ENCODE measurements at places on chromosomes 5 and 9.
A peak's percentile ranks its signal among the peaks of the same experiment; 100 is the strongest.

GRCh38 chr5:149464796-149465489 lies 85.9 kb upstream of the IL17B start:
- DNase-seq = peak; percentile 63

DNA sequence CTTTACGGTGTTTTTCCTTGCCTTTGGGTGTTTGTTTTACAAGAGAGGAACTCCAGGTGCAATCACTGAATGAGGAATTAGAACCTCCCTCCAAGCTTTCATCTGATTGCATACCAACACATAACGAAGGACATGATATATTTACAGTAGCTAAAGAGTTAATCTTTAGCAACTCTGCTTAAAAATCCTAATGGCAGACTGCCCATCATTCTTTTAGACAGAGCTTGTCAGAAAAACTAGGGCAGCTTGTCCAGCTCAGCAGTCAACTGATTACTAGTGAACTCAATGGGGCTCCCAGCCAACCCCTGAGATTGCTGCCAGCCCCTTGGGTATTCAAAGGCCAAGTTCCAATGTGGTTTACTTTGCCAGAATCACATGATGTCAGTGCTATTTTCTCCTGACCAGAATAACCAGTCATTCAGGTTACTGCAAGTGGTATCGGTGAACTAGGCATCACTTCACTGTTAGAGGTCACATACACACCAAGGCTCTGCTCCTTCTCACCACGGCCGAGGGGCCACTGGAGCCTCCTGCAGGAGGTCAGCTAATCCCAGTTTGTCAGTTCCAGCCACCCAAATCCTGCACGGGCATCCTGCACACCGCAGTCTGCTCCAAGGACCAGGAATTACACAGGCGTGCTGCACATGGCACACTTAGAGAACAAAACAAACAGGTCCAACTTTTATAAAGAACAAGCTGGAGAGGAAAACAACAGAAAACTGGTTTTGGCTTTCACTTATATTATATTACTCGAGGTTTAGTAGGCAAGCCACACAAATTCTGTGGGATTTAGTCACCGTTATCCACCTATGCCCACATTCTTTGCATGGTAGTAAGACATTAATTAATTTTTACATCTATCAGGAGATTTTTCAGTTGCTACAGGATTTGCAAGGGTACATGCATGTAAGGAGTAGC lies 62.5 kb downstream of the NFIB start:
- peak; percentile 84 for DNase-seq

GRCh38 chr5:178595150-178595549 lies 5.0 kb upstream of the COL23A1 start:
- no peak for DNase-seq

DNA sequence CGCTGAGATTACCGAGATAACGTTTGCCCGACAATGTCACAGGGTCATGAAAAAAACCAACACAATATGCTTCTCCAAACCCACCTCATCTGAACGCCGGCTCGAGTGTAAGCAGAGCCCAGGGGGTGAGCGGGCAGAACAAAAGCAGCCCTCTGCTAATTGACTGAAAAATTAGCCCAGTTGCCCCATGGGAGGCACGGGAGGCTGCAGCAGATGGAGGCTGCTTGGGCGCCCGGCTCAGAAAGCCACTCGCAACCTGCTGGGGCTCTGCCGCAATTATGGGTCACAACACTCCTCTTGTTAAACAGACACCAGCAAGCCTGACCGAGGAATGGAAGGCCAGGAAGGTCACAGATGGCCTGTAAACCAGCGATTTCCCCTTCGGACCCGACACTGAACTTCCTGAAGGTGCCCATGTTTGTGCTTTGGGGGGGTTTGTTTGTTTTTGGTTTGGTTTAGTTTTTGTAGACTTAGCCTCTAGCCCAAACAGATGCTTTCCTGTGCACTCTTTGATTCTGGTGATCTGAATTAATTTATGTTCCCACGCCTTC lies 104.6 kb upstream of the IRX1 start:
- DNase-seq = no peak

- DNase-seq = peak; percentile 36
These were observed 1092.6 kb upstream of the CDH6 start for GRCh38 chr5:30100929-30101328.

- no peak for DNase-seq
These were observed 141.7 kb downstream of the BARX1 start for GRCh38 chr9:93813221-93814076.

GRCh38 chr9:20728493-20729220 lies 44.6 kb downstream of the FOCAD start:
- peak; percentile 79 for DNase-seq

GRCh38 chr5:31186672-31187267 lies 6.7 kb upstream of the CDH6 start:
- DNase-seq = peak; percentile 73

GRCh38 chr9:34446468-34446891 lies 11.9 kb downstream of the FAM219A start:
- peak; percentile 56 for DNase-seq

DNA sequence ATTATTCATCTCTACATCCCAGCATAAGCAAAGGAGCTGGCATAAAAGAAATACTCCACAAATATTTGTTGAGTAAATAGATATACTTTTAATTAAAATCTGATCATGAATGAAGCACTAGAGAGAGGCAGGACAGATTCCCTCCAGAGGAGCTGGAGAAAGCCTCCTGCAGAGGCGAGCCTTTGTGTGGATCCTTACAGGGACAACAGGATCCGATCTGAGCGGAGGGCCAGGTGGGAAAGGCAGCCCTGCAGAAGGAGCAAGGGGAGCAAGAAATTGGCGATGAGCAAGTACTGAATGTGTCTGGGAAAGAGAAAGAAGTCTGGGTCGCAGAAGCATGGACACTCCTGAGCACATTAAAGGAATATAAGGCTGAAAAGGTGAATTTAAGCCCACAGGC lies 69.4 kb downstream of the EBF1 start:
- no peak for DNase-seq

DNA sequence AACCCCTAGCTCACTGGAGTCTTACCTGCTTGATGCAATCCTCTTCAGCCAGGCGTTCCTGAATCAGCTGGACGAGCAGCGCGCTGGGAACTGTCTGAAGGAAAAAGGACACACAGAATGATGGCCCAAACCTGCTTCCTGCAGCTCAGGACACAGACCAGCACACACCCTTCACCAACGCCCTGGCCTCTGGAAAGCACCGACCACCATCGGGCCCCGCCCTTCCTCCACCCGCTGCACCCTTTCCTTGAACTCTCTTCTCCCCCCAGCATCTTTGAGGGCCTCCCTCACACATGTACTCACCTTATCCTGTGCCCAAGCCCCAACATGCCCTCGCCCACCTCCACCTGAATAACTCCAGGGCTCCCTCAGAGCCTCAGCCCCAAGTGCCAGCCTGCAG lies 23.3 kb downstream of the AK8 start:
- no peak for DNase-seq

DNA sequence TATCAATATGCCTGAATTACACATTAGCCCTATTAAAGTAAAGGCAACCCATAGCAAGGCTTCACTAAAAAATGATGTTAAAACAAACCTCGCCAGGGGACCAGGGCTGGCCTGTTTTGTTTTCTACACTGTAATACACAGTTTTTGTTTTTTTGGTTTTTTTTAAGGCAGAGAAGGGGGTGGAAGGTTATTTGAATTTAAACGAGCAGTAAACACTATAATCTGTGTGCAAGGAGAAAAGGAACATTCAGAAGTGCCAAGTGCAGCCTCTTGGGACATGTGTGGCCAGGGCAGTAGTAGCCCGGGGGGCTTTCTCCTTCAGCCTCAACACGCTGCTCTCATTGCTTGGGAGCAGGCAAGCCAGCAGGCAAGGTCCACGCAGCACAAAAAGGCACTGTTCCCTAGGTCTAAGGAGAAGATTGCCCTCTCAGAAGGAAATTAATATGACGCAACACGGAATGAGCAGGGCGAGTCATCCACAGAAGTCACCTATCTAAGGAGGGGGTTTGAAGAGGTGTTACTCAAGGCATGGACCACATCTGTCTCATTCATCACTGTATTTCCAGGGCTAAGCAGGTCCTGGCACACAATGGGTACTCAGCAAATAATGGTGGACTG lies 16.2 kb downstream of the SIL1 start:
- peak; percentile 46 for DNase-seq

- no peak for DNase-seq
These were observed 3.5 kb upstream of the PRDM12 start for GRCh38 chr9:130660683-130661450.

DNA sequence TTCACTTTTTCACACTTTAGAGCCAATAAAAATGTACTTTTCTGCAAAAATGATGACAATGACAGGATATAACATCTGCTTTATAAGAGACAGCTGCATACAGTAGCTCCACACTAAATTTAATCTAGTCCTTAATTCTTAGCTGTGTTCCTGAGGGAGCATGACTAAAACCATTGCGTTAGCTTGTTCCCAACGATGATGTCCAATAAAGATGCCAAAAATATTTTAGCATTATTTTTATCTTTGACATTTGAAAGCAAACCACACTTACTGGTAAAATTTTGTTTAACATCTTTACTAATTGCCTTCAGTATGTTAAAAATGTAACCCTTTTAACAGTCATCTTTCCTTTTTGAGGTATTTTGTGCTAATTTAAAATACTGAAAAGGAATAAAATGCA lies 382.7 kb downstream of the CHSY3 start:
- no peak for DNase-seq

DNA sequence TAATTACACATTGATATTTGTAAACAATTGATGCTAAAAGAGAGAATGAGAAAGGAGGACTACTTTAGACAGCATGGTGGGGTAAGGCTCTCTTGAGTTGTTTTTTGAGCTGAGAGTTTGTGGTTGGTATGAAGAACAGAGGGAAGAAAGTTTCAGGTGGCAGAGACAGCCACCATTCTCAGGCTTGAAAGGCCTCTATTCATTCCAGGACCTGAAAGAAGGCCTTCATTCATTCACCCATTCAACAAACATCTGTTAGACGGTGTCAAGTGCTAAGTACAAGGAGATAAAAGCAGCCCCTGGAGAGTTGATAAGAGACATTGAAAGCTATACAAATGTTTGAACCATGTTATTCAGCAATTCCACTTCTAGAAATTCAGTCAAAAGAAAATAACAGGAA lies 21.7 kb upstream of the ADAM19 start:
- no peak for DNase-seq

GRCh38 chr5:3510642-3511417 lies 84.8 kb upstream of the IRX1 start:
- no peak for DNase-seq
